ENCODE measurements at places on chromosomes 5 and 9.
A peak's percentile ranks its signal among the peaks of the same experiment; 100 is the strongest.

- DNase-seq, result no peak
Measured at GRCh38 chr5:5340206-5340729, 82.2 kb upstream of the ICE1 start.

DNA sequence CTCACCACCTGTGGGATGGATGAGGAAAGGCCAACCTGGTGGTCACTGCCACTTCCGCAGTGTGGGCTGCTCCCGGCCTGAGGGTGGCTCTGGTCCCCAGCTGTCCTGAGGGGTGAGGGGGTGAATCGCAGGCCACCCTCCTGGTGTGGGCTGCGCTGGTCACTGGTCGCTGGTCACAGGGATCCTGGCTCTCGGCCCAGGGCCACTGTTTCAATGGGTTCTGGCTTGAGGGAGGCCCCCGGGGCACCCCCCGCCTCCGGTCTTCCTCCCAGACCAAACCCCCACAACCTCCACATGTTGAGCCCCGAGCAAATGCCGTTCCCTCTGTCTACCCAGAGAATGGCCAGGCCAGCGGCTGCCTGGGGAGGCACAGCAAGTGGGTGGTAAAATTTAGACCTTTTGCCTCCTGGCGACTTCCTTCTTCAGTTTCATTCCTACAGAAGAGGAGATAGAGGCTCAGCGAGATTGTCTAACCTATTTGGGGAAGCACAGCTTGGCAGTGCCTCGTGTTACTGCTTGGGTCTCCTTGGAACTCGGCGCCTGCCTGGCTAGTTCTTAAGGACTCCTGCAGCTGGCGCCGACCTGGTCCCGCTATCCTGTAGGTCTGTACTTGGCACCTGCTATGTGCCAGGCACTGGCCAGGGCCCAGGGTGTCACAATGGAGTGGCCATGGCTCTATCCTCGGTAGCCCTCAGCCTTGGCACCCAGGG lies 48.2 kb downstream of the RXRA start:
- DNase-seq, result no peak

DNA sequence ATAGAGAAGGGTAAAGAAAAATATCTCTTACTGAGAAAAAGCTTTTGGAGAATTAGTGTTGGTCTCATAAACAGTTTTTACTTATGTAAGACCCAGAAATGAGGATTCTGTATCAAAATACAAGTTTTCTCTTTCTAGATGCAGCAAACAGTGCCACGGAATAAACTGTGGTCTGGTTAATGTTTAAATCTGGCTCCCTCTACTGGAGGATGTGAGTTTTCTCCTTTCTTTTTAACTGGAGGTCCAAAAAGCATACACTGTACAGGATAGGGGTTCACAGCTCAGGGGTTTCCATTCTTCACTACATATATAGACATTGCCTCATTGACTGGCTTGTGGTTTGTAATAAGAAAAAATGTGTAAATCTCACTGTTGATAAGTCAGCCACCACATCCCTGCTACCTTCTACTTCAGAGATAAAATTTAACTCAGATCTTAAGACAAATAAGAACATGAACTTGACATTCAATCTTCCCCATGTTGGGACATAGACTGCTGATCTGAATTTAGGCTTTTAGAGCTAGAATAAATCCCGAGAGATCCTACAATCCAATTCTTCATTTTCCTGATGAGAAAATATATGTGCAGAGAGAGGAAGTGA lies 98.9 kb downstream of the CFAP95 start:
- DNase-seq, result no peak

- DNase-seq, result no peak
Measured at GRCh38 chr9:113620377-113621161, 157.0 kb downstream of the RGS3 start.

- no peak for DNase-seq
Measured at GRCh38 chr5:37900692-37901091, 60.9 kb upstream of the GDNF start.

GRCh38 chr5:161265006-161265405 lies 281.5 kb downstream of the GABRB2 start:
- DNase-seq, result no peak

GRCh38 chr9:89872426-89872912 lies 267.7 kb downstream of the GADD45G start:
- no peak for DNase-seq

- no peak for DNase-seq
Measured at GRCh38 chr5:56464935-56465768, 232.0 kb upstream of the ANKRD55 start.

- no peak for DNase-seq
Measured at GRCh38 chr9:131330814-131331600, 41.5 kb downstream of the PLPP7 start.

GRCh38 chr9:114238891-114239875 lies 83.7 kb upstream of the ORM1 start:
- DNase-seq, result no peak

DNA sequence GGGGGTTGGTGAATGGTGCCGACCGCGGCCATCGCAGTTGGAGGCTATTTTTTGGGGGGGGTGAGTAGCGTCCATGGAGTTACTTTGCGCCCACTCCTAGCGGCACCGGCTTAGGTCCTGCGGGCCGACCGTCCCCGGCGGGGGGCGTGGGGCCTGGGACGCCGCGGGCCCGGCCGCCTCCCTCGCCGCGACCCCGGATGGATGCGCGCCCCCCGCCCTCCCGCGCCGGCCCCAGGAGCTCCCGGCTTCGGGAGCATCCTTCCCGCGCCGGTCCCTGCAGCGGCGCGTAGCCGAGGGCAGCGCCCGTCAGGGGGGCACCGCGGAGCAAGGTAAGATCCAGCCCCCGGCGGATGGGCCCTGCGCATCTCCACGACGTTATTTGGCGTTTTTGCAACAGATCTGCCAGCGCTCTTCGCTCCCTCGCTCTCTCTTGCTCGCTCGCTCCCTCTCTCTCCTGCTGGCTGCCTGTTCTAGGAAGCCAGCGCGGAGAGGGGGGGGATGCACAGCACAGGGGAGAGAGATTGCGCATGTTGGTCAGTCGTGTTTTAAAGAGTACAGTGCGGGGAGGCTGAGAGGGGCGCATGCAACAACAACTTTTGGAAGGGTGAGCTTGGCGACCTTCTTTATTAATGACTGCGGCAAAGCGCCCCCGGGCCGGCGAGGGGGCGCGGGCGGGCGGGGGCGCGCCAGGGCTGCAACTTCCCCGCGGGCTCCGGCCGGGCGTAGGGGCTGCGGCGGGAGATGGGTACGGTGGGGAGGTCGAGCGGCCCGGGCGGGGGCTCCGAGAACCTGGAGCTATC lies 413 bp downstream of the JADE2 start:
- peak; percentile 44 for DNase-seq

DNA sequence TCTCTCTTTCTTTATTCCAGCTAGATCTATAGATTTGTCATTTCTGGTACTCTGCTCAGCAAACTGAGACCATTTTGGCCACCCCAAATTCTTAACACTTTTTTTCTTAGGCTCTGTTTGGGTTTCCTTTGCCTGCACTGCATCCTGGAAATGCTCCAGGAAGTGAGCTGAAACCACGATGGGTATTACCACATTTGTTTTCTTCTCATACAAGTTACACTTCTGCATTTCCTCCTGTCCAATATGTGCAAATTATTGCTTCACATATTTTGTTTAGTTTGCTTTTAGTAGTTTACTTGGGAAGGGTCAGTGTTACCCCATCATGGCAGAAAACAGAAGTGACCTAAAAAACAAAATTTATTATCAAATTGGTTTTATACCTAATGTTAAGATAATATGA lies 498.6 kb upstream of the GRIN3A start:
- DNase-seq, result no peak

- no peak for DNase-seq
Measured at GRCh38 chr5:141351591-141351990, 1.7 kb downstream of the PCDHGB1 start.

DNA sequence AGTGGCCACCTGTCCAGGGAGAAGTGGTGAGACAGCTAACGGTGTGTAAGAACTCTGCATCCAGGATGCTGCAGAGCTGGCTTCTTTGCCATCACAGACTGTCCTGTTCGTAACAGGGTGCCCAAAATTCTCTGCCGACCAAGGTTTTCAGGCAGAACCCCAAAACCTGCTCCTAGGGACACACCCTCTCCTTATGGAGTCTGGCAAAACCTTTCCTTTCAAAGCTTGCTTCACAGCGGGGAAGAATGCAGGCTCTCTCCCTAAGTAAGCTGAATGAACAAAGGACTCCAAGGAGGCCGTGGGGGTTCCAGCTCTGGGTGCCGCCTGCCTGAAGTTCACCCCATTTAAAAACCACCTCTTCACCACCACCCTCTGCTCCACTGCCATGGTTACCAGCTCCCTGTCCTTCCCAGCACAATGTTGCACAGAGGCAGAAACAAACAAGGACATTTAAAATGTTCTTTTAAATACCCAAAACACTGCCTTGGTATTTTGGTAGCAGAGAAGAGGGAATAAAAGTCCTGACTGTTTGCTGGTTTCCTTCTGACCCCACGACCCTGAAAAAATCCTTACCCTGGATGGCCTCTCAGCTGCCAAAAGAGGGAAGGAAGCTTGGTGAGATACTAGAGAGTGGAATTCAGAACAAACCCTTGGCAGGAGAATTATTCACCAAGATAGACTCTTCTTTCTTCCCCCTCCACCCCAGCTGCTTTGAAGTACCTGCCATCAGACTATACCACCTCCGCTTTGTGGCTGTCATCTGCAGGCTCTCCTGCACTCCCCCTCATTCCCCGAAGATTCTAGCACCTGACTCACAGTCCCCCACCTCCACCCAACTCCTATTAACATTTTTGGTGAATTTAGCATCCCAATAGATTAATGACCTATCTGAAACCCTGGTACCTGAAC lies 7.1 kb upstream of the KLF9 start:
- DNase-seq, result no peak

DNA sequence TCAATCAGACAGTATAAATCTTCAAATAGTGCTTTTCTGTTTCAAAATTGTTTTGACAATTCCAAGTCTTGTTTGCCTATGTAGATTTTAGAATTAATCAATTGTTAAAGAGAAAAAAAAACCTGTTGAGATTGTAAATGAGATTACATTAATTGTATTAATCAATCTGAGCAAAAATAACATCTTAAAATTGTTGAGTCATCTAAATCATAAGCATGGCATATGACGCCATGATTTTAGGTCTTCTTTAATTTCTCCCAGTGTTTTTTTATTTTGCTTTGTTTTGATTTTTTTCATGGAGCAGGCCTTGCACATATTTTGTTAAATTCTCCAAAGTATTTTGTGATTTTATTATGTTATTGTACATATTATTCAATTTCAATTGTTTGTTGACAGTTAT lies 988.0 kb upstream of the SEMA6A start:
- DNase-seq, result no peak

DNA sequence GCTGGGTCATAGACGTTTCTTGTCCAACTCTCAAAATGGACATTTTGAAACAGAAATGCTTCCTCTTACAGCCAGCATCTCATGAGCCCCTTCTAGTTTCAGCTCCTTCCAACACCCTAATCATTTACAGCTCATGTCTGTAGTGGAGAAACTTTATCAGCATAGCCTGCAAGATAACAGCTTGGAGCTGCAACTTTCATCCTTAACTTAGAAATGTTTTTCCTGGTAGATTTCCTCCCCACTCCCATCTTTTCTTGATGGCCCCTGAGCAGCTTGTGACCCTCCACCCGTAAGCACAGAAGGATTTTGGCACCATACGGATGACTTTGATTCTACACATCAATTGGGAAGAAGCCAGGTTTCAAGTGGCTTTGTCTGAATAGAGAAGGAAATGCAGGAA lies 53.5 kb upstream of the TGFBR1 start:
- no peak for DNase-seq

DNA sequence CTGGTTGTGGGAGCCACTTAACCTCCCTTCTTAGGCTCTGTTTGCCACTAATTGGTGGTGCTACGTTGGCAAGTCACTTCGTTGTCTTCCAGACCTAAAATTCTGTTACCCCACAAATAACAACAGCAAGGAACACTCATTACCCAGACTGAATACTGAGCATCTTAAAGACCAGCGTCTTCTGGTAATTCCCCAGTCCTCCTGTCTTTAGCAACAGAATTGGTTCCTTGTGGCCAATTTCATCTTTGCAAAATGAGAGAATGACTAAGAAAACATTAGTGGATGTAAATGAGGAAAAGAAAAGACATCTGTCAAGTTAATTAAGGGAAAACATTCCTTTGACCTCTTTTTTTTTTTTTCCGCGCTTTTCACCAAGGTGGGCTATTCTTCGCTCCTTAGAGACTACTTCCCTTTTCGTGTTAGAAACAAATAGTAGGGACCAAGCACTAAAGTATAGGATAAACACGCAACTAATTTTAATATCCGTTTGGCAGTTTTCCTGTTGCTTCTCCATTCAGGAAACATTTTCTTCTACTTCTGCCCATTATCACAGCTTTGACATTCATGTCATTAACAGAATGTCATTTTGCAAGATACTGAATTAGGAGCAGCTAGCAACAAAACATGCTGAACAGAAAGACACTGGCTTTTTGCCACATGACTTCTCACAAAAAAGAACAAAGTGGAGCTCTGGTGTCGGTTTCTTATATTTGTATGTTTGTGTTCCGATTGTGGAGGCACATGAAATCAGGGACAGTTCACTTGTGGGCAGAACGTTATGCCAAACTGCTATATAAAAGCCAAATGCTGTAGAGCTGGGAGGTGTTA lies 154.2 kb downstream of the CD180 start:
- no peak for DNase-seq

DNA sequence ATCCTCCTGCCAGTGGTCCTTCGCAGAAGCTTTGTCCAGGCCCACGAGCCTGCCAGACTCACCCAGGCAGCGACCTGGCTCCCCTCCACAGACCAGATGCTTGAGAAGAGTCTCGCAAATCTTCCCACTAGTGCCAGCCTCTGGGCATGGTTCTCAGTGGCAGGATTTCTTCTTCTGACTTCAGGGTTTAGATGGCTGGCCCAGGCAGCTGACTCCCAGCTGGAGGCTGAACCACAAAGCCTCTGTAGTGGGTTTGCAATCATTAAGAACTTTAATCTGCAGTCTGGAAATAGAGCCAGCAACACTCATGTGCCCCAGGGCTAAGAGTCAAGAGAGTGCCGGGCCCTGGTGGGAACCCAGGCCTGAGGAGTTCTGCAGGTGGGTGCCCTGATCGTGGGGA lies 90.6 kb upstream of the ICE1 start:
- DNase-seq, result no peak

DNA sequence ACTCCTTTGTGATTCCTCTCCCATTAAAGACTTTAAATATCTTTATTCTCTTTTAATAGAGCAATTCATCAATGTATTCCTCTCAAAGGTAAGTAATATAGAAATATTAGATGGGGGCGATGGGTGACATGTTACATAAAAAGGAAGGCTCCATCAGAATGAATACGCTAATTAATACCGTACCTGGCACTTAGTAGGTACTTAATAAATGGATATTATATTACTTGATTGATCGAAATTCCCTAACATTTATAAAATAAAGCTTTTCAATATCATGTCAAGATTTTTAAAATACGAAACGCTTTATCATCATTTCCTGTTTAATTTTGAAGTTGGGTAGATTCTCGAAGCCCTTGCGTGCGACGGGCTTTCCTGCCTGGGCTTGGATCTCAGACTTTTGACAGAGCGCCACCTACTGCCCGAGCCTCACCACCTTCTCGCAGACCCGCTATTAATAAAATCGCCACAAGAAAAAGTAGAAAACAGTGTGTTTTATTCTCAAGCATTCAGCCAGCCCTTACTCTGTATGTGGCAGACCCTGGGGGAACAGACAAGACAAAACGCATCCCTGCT lies 99.4 kb downstream of the C5orf15 start:
- DNase-seq, result peak; percentile 4
